ENCODE measurements at places on chromosomes 11 and 22.

- DNase-seq, result no peak
Measured at GRCh38 chr22:49188591-49188990, 639.1 kb downstream of the BRD1 start.

DNA sequence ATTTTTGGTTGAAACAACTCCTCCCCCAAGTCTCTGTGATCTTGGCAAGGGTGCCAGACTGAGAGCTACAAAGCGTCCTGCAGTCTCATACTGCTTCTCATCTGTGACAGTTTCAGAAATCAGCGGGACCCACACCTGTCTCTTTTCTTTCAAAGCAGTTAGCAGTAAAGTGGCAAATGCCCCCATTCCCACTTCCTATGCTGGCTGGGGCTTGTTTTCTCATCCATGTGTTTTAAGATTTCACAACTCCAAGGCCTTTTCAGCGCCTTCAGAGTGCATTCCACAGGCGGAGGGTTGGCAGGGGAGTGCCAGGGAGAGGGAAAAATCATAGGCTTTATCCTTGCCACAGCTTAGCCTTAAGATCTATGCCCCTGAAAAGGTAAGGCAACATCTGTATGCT, 493.5 kb downstream of the OPCML start:
- no peak for DNase-seq

GRCh38 chr22:39773976-39774539, 119.5 kb downstream of the ENTHD1 start:
- no peak for DNase-seq

- DNase-seq, result no peak
Measured at GRCh38 chr11:61310749-61311148, 15.6 kb upstream of the VWCE start.

DNA sequence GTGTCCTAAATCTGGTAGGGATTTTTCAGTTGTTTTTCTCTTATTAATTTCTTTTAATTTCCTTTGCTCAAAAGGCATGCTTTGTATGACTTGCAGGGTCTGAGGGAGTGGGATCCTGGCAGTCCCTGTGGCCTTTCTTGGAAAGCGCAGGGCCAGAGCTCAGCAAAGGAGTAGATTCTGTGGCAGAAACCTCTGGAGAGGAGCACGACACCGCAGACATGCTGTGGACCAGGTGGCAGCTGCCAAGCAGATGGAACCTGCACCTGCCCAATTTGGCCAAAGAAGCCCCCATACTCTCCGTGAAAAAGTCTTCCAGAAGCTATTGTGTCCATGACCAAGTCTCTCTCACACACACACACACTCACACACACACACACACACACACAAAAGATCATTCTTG, 78.9 kb upstream of the FGF3 start:
- no peak for DNase-seq

GRCh38 chr11:109808569-109808968, 284.6 kb upstream of the ZC3H12C start:
- no peak for DNase-seq

- no peak for DNase-seq
Measured at GRCh38 chr11:122267602-122268001, 151.6 kb upstream of the BLID start.

DNA sequence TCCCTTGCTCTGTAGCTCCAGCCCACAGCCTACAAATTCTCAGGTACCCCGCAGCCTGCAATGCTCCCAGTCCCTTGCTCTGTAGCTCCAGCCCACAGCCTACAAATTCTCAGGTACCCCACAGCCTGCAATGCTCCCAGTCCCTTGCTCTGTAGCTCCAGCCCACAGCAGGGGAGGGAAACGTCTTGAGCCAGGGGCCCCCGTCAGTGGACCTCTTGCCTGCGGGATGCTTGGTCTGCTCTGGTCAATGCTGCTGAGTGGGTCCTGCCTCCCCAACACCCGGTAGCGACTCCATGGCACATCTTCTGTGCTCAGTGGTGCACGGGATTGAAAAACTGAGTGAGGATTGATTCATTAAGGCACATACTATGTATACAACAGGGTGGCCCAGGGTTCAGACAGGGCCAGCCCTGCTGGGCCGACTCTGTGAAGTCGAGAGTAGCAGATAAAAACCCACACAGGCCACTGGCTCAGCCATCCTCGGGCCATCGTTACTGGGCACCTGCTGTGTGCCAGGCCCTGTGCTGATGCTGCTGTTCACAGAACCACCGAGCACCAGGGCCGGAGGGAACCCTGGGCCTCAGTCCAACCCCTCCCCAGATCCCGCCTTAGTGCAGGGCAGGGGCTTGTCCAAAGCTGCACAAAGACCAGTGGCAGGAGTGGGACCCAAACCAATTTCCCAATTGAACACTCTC, 69.7 kb downstream of the MYO7A start:
- DNase-seq, result no peak

GRCh38 chr11:2426826-2427521, 17.3 kb downstream of the TRPM5 start:
- no peak for DNase-seq

GRCh38 chr22:36830601-36831000, 13.8 kb upstream of the PVALB start:
- DNase-seq, result no peak

DNA sequence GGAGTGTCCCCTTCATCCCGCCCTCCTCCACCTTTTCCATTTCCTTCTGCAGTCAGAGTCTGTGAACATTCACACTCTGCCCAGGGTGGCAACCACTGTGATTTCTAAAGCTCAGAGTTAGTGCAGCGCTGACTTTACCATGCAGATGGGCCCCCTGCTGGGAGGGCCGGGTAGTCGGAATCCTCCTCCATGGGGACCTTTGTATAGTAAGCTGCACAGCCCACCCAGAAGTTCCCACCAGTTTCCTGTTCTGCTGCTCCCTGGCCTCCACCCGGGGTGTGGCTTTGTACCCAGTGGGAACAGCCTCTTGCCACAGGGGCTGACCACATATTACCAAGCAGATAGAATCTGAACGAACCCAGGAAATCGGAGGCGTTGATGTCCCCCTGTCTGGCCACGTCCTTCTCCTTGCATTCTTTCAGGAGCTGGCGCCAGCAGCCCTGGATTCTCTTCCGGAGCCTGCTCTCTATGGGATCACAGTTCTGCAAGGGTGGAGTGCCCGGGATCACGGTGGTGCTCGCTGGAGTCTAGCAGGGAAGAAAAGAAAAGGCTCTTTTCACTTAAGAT, 125.3 kb downstream of the MPPED1 start:
- DNase-seq, result no peak

GRCh38 chr22:45271667-45272201, 13.0 kb upstream of the UPK3A start:
- no peak for DNase-seq

DNA sequence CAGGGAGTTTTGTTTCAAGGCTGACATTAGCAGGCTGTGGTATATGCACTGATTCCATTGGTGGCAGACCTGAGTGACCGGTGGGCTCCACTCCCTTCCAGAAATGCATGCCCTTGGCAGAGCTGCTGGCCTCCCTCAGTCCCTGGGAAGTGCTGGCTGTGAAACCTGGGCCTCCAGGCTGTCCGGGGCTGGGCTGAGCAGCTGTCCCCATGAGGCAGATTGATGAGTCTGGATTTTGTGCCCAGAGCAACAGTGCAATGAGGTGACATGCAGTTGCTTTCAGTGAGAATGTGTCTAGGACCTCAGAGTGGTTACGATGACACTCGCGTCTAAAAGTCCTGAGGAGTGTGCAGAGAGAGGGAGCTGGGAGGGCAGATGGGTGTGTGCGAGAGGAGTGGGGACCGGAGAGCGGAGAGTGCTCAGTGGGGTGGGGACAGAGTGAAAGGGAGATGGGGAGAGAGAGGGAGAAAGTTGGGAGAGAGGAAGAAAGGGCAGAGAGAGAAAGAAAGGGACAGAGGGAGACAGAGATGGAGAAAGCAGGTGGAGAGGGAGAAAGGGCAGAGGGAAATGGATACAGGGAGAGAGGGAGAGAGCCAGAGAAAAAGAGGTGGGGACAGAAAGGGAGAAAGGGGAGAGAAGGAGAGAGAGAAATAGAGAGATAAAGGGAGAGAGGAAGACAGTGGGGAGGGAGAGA, 978.3 kb downstream of the BRD1 start:
- no peak for DNase-seq

GRCh38 chr11:2379466-2380174, 2.5 kb downstream of the CD81 start:
- DNase-seq, result no peak

GRCh38 chr22:17110791-17111550, 10.2 kb downstream of the TMEM121B start:
- no peak for DNase-seq

- DNase-seq, result no peak
Measured at GRCh38 chr11:103541186-103541795, 432.1 kb downstream of the DYNC2H1 start.

DNA sequence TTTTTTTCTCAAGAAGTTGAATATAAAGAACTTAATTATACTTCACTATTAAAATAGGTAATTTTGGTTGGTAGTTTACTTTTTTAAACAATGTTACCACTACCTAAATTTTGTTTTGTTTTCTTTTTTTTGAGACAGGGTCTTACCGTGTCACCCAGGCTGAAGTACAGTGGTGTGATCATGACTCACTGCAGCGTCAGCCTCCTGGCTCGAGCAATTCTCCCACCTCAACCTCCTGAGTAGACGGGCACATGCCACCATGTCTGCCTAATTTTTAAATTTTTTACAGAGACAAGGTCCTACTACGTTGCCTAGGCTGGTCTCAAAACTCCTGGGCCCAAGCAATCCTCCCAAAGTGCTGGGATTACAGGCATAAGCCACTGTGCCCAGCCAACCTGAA, 17.6 kb downstream of the SPCS2 start:
- no peak for DNase-seq

GRCh38 chr22:41613456-41613855, 7.4 kb downstream of the DESI1 start:
- no peak for DNase-seq

DNA sequence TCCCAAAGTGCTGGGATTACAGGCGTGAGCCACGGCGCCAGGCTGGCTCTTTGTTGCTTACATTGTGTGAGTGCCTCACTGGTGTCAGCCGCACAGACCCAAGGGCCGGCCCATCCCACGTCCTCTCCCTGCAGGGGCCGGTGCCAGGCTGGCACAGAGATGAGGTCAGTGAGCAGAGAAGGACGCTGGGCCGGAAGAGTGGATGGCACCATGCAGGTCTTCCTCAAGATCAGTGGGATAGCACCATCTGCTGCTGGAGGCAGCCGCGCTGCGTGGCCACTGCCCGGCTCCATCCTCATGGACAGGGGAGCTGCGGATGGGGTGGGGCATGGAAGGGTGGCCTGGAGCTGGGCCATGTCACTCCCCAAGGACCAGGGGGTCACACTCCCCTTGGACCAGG, 22.0 kb upstream of the FGF4 start:
- no peak for DNase-seq

- DNase-seq, result no peak
Measured at GRCh38 chr11:7520981-7521487, 7.2 kb downstream of the PPFIBP2 start.

GRCh38 chr22:50206599-50206998, 5.8 kb downstream of the SELENOO start:
- DNase-seq, result peak; percentile 87

GRCh38 chr11:30481330-30481729, 104.8 kb downstream of the MPPED2 start:
- DNase-seq, result no peak
